Gastrocnemius medialis (tissue), 4 donors: ENCODE measurements at places on chromosomes 11 and 22. TPM values are rescaled to one million over a fixed set of nuclear protein-coding genes. Genes with fewer than 3 reads are reported as not detected.

DNA sequence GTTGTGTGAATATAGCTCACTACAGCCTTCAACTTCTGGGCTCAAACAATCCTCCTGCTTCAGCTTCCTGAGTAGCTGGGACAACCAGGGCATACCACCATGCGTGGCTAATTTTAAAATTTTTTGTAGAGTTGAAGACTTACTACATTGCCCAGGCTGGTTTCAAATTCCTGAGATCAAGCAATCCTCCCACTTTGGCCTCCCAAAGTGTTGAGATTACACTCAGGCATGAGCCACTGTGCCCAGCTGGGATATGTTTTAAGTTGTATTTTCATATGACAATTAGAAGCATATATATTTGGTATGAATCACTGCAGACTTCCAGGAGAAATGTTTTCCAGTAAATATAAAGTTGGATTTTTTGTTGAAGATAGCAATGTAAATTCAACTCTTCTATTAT is 15.4 kb downstream of the DDX10 start:
- no peak overlapping the region for H3K4me3 ChIP-seq
- H3K4me1 ChIP-seq: no peaks in the 10 kb centered on the region
- H3K27ac ChIP-seq: no peak overlapping the region

- no peaks in the 10 kb centered on the region for H3K36me3 ChIP-seq
- H3K27ac ChIP-seq: no peak overlapping the region
- DNase-seq: no peak
- H3K4me1 ChIP-seq: peaks cover 8% of the 10 kb centered on the region
- no peaks in the 10 kb centered on the region for H3K27me3 ChIP-seq
Measured at GRCh38 chr11:7253800-7254199, 2.1 kb downstream of the SYT9 start.

DNA sequence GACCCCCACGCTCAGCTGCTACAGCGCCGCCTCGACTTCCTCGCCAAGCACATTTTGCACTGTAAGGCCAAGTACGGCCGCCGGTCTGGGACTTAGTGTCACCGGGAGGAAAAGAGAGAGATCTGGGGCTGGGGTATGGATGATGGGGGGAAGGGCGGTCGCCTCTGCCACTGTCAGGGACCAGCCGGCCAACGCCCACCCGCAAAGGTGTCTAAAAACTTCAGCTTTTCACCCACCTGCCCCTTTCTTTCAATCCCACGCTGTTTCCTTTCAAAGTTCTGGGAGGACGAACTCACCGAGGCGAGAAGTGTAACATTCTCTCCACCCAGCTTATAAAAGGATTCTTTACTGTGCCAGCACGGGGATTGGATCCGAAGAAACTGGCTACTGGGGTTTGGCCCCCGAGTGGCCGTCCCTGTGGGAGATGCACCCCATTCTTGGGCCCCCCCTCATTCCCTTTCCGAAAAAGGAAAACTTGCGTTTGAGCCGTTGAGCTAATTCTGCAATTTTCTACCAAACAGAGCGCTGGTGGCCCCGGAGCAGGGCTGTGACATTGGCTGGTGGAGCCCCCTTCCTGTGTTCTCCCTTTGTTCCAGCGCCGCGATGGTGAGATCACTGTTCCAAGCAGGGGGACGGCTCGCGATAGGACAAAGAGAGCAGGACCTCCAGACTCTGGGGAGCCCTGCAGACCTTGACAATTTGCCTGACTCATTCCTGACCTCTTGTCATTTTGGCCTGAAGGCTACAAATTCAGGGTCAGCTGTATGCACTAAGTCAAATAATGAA is 1.8 kb downstream of the FJX1 start:
- H3K4me1 ChIP-seq: peaks cover 9% of the 10 kb centered on the region
- H3K27me3 ChIP-seq: peaks cover 7% of the 10 kb centered on the region
- peak overlapping the region; percentile 64 for H3K4me3 ChIP-seq
- no peak for DNase-seq
- no peak overlapping the region for H3K27ac ChIP-seq

DNA sequence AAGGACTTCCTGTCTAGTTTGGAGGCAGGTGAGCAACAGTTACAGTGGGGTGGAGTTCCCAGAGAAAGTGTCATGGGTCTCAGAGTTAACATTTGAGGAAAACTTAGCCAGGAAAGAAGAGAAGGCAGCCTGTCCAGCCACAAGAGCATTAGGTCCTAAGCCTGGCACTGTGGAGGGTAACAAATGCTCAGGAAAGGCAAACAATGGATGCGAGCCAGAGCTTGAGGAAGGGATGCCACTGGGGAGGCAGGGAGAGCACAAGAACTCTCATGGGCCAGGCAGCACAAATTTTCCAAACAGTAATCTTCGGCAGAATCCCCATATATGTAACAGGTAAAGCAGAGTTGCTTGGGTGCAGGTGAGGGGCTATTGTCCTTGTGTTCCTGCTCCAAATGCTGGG is 8.0 kb upstream of the SERPIND1 start:
- no peaks in the 10 kb centered on the region for H3K27me3 ChIP-seq
- H3K4me1 ChIP-seq: no peaks in the 10 kb centered on the region
- peaks cover 7% of the 10 kb centered on the region for H3K36me3 ChIP-seq
- H3K27ac ChIP-seq: no peak overlapping the region

Gene UPK3A
- 0.70 TPM for total RNA-seq

Gene YAP1
- 89.4 TPM for total RNA-seq
